ENCODE measurements at places on chromosomes 3 and 15. TPM values are rescaled to one million over a fixed set of nuclear protein-coding genes. Genes with fewer than 3 reads are reported as not detected.

The CTXN2 gene
- polyA plus RNA-seq: 0.10 TPM

The TMCO5A gene
- not detected for polyA plus RNA-seq

The ZNF774 gene
- polyA plus RNA-seq: 0.54 TPM

The DUOX2 gene
- polyA plus RNA-seq: not detected

The KNG1 gene
- 0.09 TPM for polyA plus RNA-seq

The PRTG gene
- 0.63 TPM for polyA plus RNA-seq

The SEMA6D gene
- 0.37 TPM for polyA plus RNA-seq

The CISH gene
- 2.1 TPM for polyA plus RNA-seq

The PPP1R14D gene
- polyA plus RNA-seq: not detected
